ENCODE measurements at places on chromosomes 6 and 20.

DNA sequence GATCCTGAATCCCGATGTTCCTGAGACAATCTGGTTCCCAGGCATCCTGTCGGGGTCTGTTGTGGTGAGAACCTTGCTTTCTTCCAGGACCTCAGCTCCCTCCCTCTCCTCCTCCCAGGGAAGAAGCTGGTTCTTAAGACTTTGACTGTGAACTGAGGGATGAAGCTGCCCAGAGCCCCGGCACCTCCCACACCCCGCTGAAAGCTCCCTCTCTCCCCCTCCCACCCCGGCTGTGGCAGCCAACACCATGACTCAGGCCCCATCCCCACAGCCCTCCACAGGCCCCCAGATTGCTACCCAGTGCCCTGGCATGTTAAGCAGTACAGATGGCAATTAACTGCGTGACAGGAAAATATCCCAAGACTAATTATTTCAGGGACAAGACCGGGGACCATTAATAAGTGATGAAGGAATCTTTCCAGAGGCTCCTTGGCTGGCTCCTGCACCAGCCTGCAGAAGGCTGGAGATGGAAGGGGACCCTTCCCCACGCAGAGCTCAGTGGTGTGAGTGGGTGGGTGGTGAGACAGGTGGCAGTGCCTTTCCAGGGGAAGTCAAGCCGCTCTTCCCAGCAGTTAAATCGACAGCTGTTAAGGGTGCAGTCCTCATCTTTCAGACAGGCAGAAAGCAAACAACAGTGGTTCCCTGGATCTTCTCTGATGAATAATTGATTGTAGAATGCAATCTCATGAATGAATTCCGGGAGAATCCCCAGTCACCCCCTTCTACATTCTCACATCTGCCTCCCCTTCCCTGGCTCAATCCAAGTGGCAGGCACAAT lies 237.9 kb downstream of the LRFN2 start:
- DNase-seq, result no peak

DNA sequence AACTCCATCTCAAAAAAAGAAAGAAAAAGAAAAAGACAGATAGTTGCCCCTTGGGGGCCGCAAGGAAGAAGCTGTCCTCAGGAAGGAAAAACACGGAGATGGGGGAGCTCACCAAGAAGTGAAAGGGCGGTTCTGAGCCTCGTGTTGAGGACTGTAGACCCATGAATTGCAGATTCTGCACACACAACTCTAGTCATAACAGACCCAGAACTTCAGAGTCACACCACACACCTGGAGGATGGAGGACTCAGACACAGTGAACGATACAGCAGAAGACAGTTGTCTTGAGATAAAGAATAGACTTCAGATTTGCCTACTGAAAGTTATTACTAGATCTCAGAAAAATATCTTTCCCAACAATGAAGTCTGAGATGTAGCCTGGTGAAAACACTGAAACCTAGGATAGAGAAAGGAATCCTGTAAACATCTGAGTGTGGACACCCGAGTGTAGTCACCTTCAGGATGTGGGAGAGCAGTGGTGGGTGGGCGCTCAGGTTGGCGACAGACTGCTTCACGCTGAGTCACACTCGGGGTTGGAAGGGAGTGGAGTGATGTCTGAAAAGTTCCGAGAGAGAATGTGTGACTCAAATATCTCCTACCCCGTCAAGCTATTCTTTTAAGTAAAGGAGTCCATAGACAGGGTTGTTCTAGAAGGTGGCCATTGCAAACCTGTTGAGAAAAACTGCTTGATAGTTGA lies 88.1 kb downstream of the MAP3K4 start:
- DNase-seq, result peak; percentile 77

GRCh38 chr6:129748212-129748900 lies 38.4 kb upstream of the ARHGAP18 start:
- peak; percentile 50 for DNase-seq

- no peak for DNase-seq
These were observed 25.5 kb upstream of the RAB23 start for GRCh38 chr6:57247603-57248002.

DNA sequence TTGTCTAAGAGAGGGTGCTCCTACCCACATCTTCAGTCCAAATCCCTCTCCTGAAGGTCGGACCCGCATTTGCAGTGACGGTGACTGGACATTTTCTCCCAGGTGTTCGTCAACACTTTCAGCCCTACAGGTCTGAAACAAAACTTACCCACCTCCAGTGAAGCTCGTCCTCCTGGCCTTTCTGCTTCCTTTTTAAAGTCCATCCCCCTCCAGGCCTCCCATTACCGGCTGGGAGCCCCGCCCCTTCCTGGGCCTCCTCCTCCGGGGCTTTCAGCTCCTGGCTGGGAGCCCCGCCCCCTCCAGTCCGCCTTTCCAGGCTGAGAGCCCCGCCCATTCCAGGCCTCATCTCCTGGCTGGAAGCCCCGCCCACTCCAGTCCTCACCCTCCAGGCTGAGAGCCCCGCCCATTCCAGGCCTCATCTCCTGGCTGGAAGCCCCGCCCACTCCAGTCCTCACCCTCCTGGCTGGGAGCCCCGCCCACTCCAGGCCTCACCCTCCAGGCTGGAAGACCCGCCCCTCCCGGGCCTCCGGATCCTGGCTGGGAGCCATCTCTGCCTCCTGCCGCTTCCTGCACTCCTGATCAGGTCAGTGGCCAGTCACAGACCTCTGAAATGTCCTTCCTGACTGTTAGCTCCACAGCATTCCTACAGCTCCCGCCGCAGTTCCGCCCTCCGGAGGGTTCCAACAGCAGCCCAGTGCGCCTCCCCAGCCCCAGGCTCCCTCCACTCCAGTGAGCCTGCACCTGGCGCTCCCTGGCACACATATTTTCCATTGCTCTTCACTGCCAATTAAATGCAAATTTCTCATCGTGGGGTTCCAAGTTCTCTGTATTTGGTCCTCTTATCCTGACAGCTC lies 98.5 kb downstream of the LY86 start:
- no peak for DNase-seq

DNA sequence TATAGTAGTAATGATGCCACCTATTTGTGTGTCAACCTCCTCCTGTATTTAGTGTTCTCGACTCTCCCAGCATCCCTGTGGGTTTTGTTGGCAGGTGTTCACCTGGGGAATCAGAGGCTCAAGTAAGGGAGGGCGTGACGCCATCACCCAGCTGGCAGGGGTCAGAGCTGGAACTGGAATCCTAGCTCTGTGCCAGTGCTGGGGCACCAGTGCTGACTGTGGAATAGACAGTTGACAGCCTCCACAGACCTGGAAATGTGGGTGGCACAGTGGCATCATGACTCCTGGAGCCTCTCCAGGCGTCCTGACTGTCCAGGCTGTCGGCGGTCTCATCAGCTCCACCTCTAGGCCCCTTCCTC lies 102.8 kb downstream of the SYCP2 start:
- DNase-seq, result no peak

DNA sequence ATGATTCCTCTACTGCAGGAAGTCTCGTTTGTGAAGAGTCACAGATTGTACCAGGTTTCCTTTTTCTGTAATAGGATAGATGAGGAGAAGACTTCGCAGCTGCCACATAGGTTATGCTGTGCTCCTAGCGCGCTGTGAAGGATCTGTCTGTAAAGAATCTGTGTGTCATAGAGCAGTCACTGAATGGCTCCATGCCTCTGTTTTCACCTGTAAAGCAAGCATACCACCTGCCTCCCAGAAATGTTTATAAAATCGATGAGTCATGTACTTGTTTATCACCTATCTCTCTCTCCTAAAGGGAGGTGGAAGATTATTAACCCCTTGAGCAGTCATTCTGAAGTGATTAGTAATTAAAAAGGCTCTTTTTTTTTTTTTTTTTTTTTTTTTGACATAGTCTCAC lies 86.6 kb downstream of the TFAP2B start:
- DNase-seq, result no peak

DNA sequence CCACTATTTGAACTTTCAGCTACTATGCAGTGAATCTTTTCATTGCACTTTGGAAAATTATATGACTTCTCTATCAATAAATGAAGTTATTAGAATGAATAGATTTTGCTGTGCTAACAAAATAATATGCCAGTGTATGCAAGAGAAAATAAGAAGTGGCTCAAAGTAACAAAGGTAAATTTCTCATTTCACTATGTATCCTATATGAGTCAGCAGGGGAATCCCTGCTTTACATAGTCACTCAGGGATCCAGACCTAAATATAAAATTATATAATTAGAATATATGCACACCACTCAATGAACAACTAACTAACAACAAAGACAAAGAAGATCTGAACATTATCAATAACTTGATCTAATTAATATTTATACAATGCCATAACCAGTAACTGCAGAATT lies 390.8 kb upstream of the IRAK1BP1 start:
- DNase-seq, result no peak

DNA sequence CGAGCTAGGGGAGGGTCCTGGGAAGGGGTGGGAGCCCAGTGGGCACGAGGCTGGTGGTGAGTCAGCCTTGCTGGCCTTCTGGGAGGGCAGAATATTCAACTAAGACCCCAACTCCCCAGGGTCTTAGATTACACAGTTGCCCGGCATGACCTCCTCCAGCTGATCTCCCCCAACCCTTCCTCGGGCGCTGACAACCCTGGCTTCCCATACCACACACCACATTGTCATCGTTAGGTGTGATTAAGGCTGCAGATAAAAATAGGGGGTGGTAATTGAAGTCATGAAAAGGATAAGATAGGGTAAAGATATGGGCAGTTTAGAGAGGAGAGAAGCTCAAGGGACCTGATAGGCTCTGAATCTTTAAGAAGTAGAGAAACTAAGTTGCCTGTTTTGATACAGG lies 10.5 kb downstream of the CDC40 start:
- no peak for DNase-seq

GRCh38 chr6:133187657-133188453 lies 53.3 kb upstream of the EYA4 start:
- DNase-seq, result no peak

DNA sequence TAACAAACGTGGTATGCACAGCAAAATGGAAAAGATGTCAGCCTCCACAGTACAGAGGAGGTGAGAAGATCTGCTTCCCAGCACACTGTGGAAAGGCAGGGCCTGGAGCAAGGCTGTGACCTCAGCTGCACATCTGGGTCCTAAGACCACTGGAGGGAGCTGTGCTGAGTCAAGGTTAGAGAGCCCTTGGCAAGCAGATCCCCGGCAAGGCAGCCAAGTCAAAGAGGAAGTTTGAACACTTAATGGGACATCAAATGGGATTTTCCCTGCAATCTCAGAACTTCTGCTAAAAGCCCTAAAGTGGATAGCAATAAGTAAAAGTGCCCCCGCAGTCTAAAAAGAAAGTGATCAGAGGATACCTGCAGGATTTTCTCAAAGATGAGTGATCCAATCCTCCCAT lies 39.5 kb downstream of the UNC5CL start:
- DNase-seq, result no peak

GRCh38 chr6:14309516-14309915 lies 191.9 kb downstream of the CD83 start:
- DNase-seq, result no peak

- peak; percentile 30 for DNase-seq
These were observed 62.2 kb downstream of the ZDHHC14 start for GRCh38 chr6:157443066-157443800.

GRCh38 chr6:26534681-26535465 lies 3.3 kb upstream of the HMGN4 start:
- DNase-seq, result no peak

DNA sequence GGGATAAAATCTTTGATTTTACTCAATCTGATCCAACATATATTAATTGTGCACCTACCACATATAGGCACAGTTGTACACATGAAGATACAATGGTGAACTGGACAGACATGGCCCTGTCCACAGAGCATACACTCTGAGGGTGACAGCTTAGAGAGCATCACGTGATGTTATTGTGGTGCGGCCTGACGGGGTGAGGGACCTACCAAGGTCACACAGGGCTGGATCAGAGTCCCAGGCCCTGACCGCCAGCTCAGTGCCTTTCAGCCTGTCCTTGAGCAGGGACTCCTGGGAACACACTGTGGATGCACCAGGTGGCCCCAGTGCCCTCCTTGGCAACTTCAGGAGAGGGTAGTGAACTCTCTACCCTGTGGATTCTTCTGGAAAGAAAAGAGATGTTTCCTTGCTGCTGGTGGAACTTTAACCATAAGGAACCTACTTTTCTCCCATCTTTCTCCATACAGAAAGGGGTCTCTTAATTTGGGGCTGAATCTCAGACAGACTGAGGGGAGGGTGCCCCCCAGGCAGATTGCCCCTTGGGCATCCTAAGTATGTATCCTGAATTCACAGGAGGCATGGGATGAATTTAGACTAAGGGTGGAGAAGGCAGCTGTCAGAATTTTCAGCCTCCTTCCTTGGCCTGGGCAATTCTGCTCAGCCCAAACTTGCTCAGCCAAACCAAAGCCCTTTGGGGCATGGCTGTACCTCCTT lies 26.5 kb downstream of the PCK1 start:
- DNase-seq, result no peak

DNA sequence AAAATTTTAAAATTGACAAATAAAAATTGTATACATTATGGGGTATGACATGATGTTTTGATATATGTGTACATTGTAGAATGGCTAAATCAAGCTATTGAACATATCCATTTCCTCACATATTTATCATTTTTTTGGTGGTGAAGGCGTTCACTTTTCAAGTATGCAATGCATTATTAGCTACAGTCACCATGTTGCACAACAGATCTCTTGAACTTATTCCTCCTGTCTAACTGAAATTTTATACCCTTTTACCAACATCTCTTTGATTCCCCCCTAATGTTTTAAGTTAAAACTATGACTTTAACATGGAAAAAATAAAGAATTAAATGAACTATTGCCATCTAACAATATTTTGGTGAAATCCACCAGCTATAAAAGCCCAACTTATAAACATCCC lies 65.2 kb upstream of the UST start:
- DNase-seq, result no peak

DNA sequence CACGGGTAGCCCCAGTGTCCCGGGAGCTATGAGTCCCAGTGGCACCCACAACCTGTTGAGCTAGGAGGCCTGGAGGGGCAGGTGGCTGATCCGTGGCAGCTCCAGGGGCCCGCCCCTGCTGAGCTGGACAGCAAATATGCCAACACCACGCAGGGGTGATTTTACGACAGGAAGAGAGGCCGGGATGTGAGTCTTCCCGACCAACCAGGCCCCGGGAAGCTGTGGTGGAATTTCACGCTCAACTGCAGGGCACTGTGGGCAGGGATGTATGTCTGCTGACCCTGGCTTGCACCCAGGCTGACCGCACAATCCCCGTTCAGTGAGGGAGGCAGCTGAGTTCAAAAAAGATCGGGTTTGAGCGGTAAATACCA lies 183.9 kb downstream of the ERMARD start:
- no peak for DNase-seq
